ENCODE measurements at places on chromosomes 13 and 19. TPM values are rescaled to one million over a fixed set of nuclear protein-coding genes. Genes with fewer than 3 reads are reported as not detected.

The ZNF763 gene
- total RNA-seq, result 4.5 TPM

The IGSF23 gene
- total RNA-seq, result not detected

The ATP4B gene
- not detected for total RNA-seq

The NCR1 gene
- total RNA-seq, result not detected

The ZNF850 gene
- 13.5 TPM for total RNA-seq

The C1QTNF9B gene
- not detected for total RNA-seq

- no peak for DNase-seq
Measured at GRCh38 chr13:74622284-74622683, 488.1 kb upstream of the KLF12 start.

DNA sequence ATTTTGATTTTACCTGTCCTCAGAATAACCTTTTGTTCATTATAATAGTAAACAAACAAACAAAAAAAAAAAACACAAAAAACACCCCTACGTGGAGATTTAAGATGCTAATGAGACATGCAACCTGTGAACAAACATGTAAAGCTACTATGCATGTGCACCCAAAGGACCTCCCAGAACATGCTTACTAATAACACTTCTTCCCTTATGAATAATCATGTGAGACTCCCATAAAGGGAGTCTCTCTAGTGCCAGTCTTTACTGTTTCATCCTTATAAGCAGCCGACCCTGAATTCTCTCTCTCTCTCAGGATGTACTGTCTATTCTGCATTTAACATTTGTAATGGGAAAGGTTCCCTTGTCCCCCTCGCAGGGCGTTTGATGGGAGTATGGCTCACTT is 1051.1 kb downstream of the PCDH17 start:
- DNase-seq, result no peak

DNA sequence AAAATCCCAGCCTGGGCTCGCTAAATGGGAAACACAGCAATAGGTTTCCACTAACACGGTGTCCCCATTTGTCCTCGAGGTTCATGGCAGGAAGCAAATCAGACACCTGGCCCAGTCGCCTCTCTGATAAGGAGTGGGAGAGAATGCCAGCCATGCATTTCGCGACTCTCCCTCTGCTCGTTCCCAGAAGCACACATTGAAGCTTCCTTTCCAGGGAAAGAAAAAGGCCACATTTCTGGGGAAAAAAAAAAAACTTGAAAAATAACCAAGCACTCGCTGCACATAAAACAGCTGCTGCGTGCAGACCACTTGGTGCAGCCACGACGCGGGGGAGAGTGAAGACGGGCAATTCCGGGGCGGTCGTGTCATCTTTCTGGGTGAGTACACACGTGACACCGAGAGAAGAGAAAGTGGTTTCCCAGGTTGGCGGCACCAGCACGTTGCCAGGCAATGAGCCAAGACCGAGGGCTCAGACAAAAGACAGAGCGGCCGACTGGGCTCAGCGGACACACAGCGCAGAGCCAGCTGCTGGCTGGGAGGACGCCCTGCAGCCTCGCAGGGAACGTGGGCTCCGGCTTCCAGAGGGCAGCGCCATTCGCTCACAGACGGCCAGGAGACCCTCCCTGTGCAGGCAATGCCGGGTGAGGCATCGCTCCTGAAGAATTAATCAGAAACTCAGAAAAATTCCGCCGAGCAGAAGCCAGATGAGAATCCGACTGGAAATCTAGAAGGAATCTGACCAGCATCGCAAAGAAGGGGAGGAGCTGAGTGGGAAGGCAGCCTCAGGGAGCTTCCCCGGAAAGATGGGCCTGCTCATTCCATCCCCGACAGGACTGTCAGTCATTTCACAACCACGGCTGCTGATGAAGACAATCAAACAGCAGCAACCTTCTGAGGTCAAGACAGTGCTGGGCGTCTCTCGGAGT is 83.2 kb upstream of the IRS2 start:
- DNase-seq, result no peak

DNA sequence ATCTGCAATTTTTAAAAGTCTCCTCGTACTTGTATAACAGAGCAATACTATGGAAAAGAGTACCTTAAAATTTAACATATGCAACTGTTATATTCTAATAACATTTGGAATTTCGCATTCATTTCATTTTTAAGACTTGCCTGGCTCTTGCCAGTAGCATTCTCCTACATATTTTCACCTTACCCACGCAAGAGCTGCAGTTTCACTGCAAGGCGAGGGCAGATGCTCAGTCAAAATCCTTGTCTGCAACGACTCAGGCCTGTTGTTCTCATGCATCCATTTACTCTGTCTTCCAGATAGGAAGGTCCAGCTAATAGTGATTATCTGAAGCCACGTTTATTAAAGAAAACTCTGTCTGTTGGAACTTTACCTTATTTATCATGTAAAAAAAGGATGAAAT is 227.0 kb upstream of the RFC3 start:
- no peak for DNase-seq

- peak; percentile 68 for DNase-seq
Measured at GRCh38 chr19:7874076-7874896, at the start of gene PRR36. Gene PRR36, minus strand, starts transcription at chr19:7874390. Its CDS starts 701 bp downstream, at chr19:7873689.

GRCh38 chr13:32905063-32905863 is 111.0 kb upstream of the KL start:
- DNase-seq, result no peak

DNA sequence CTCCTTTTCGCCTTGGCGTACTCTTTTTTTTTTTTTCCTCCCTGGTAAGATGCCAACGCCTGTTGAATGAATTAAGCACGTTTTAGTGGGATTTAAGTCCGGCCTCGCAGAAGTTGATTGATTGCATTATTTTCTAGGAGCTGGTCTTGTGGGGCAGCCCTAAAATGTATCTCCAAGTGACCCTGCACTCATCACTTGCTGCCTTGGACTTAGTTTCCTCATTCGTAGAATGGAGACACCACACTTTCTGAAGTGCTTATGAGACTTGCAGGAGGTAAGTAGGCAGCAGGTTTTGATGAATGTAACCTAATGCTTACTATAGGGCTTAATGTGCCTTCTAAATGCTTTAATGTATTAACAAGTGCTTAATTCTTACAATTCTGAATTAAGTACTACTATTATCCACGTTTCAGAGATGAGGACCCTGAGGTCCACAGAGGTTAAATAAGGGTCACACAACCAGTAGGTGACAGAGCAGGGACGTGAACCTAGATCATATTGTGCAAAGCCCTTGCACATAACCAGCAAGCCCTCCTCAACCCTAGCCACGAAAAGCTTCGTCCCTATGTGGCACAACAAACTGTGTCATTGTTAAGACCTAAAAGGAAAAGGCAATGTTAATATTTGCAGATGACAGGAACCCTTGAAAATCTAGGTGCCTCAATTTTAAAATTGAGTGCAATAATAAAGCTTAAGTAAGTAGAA is 514 bp upstream of the ARGLU1 start:
- DNase-seq, result no peak

GRCh38 chr13:97367016-97367822 is 66.8 kb upstream of the RAP2A start:
- no peak for DNase-seq

DNA sequence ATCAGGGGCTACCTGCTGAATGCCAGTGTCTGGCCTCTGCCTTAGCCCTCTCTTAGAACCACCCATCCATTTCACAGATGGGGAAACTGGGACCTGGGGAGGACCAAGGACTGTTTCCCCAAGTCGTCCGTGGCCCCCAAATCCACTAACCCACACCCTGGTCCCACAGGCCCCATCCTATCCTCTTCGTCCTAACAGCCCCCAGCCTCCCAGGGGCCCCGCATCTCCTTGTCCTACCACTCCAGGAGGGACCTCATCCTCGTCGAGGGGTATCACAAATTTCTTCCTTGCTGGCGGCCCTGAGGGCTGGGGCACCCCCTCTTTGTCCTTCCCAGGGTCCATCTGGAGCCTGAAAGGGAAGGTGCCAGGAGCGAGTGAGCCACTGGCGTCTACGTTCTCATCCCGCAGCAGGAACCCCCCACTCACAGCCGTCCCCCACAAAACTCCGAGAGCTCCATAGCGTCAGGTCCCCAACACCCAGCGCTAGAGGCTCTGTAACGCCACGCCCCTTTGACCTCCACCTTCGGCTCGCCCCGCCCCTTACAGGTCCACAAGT is 606 bp downstream of the ERCC1 start:
- DNase-seq, result no peak

DNA sequence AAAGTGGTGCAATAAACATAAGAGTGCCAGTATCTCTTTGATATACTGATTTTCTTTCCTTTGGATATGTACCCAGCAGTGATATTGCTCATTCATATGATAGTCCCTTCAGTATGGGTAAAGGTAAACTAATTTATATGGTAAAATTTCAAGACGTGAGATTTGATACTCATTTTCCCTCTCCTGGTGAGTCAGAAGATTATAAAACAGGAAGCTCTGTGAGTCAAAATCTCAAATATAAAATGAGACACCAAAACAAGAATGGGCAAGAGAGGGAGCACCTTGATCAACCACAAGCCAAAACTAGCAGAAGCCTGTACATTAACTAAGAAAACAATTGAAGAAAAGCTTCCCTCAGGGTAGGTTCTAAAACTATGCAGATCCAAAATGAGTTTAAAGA is 216.3 kb downstream of the SLITRK6 start:
- DNase-seq, result no peak

- no peak for DNase-seq
Measured at GRCh38 chr19:4284176-4284958, 5.3 kb downstream of the SHD start.

GRCh38 chr19:17137417-17137816 is 61.8 kb downstream of the MYO9B start:
- no peak for DNase-seq

DNA sequence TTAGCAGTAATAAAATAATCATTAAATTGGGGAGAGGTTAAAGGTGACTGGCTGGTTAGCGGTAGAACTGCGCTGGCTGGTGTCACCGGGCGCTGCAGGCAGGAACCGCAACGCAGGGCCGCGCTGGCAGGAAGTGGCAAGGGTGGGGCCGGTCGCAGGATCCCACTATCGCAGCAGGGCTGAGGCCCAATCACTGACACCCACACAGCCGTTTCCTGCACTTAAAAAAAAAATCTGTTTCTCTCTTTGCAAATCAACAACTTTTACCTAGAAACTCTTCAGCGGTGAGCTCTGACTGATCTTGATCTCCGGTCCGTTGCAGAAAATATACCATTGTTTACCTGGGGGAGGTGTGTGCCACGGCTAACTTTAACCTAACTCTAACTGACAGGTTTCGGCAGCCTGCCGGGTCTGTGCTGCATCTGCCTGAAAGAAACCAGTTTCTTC is 46.9 kb downstream of the KLF2 start:
- DNase-seq, result no peak

DNA sequence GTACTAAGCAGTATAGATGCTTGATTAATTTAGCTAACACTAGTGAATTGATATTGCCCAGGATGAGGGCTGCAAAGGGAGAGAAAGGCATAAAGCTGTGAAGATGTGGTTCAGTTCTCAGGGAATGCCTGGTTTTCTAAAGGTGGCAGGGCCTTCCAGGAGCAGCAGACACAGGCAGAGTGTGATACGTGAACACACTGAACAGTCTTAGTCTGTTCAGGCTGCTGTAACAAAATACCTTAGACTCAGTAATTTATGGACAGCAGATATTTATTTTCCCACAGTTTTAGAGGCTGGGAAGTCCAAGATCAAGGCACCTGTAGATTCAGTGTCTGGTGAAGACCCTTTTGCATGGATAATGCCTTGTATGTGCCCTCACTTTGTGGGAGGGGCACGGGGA is 8.7 kb upstream of the SPATA13 start:
- no peak for DNase-seq

DNA sequence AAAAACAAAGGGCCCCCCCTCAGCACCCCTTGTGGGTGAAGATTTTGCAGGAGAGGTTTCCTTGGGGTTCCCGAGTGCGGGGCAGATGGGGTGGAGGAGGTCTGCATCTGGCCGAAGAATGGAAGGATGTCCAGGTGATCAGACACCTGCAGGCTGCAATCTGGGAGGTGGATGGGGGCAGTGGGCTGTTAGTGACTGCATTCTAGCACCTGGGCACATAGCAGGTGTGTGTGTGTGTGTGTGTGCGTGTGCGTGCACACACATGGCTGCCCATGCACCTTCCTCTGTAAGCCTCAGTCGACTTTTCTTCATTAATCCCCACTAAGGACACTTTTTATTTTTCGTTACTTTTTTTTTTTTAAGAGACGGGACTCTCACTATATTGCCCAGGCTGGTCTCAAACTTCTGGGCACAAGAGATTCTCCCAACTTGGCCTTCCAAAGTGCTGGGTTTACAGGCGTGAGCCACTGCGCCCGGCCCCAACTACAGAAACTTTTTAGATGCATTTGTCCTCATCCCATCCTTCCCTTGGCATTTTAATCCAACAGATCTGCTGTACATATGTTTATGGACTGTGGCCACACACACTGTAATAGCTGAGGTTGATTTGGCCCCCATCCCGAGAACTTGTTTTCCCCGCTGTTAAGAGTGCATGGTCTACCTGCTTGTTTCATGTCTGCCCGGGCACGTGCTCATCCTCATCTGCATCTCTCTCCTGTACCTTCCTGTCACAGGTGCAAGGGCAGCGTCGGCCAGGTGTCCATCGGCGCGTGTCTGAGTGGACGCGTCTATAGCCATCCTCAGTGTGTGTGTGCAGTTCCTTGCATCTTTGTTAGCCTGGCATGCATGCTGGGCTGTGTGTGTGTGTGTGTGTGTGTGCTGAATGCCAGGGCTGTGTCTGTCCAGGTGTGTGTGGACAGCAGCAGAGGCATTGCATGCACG is 731 bp downstream of the MAG start:
- no peak for DNase-seq
